Brain (organoid and tissue), 16 donors: ENCODE measurements at places on chromosomes 7 and 10.

DNA sequence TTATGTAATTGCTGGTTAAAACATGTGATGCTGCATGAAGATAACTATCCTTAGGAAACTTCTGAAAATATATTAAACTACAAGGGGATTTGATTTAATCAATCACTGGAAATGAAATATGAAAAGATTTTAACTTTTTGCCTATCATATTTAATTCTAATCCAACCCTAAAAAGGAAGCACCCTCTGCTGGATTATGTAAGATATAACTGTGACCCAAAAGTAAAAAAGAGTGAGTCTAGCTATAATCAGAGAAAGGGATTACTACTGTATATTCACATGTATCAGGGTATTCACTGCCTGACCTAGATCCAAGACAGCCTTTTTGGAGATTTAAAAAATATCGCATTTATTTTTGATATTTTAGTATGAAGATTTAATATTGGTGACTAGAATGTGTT lies 295.5 kb downstream of the MDFIC start:
- no peak for DNase-seq

DNA sequence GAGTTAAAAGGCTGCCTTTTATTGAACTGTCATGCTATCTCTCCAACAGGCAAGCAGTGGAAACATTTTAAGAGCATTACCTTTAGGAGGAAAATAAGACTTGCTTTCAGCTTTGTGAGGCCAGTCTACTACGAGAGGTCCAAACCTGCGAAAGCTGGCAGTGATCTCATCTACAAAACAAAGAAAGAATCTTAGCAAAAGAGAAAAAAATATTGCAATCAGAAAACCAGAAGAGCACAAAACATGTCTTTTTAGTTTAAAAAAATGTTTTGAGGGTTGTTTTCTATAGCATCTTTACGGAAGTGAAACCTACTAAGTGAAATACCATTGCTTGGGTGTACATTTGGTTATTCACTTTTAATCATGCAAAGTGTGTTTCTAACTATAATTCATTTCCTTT lies 147.9 kb downstream of the CPEB3 start:
- DNase-seq: no peak

GRCh38 chr7:40698214-40698920 lies 563.6 kb downstream of the SUGCT start:
- DNase-seq: no peak

DNA sequence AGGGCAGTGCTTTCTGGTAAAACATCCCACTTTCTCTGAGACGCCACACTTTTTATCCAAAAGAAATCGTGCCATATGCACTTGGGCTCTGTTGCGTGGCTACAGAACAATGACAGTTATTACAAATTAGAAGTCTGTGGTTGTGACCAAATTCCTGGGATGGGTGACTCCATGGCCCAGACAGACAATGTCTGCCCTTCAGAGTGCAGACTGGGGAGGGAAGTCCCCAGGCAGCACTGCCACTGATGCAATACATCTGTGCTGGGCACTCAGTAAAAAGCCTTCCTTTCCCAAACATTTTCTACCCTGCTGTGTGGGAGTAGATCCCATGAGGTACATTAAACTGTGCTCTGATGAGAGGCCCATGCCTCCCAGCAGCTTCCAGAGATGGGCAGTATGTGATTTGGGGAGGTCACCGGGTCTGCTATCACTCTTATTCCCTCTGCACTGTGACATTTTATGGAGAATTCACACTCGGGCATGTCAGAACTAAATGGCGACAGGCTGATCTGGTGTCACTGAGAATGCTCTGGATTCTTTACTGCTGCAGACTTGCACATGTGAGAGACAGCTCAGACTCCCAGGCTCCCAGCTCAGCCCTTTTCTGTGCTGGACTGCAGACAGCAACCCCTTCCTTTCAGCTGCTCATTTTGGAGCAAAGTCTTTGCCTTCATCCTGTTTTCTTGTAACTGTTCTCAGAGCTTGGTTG lies 243.5 kb upstream of the ZNF32 start:
- no peak for DNase-seq

DNA sequence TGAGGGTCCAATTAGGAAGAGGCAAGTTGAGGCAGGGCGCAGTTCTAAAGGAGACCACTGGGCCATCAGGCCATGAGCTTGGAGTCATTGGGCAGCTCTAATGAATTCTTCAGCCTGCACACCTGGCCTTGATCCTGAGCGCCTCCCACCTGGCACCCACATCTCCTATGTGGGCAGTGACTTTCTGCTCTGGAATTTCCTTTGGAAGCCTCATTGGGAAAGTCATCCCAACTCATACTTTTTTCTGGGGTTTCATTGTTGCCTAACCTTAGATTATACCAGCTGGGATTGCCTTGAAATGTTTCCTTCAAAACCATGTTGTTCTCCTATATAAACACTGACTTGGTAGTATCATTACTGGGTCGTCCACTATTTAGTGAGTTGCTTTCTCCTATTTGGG lies 54.1 kb downstream of the PLPP4 start:
- DNase-seq: no peak

DNA sequence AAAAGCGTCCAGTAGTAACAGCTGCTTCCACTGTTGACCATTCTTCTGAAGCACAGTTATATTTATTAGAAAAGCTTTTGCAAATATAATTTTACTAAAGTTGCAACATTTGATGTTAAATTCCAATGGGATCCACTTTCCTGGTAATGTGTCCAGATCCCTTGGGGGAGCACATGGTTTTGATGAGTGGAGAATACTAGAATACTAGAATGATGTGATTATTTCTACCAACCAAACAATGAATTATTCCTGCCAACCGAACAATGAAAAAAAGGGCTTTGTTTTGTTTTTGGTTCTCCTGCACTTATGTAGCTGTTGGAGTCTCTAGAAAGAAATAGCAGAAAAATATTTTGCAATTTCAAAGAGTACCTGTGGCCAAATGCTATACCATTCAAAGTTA lies 59.1 kb downstream of the BPGM start:
- no peak for DNase-seq

DNA sequence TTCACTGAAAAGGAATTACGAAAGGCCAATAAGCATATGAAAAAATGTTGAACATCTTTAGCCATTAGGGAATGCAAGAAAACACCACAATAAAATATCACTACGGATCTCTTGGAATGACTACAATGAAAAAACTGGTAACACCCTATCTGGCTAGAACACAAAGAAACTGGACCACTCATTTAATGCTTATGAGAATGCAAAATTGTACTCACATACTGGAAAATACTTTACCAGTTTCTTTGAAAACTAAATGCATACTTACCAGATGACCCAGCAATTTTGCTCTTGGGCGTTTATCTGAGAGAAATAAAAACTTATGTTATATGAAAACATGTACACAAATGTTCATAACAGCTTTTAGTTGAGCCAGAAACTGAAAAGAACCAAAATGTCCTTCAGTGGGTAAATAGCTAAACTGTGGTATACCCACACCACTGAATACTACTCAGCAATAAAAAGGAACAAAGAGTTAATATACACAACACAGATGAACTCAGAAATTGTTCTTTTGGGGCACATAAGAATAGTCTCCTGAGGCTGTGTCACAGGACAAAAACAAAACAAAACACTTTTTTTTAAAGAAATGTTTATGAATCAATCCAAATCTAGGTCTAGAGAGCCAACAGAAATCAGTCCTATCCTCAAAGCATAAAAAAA lies 23.5 kb downstream of the CNOT4 start:
- DNase-seq: no peak

DNA sequence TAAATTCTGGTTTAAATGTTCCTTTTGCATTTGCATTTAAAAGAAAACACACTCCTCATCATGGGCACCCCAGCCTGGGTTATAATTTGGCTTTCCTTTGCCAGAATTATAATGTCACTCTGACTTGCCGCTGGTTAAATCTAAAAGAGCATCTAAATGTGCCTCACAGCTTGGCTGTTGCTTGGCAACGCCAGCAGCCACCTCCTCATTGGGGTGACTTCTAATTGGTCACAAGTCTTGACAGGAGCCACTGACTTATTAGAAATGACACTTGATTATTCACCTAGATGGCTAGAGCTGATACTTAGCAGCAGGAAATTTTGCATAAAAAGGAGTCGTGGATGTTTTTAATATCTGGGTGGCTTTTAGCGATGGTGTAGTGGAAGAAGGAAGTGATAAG lies 114.3 kb downstream of the TBXAS1 start:
- DNase-seq: peak; percentile 87

GRCh38 chr7:156174428-156174827 lies 362.2 kb upstream of the SHH start:
- DNase-seq: no peak

DNA sequence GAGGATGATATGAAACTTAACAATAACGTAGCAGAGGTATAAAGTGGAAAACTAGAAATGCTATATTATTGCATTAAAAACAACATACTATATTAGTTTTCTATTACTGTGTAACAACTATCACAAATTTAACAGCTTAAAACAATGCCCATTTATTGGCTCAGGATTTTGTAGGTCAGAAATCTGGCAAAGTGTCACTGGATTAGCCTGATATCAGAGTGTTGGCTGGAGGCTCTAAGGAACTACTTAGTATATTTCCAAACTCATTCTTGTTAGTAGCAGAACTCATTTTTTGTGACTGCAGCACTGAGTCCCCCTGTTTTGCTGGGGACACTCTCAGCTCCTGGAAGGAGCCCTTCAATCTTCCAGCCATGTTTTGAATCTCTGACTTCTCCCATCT lies 306.8 kb downstream of the ETV1 start:
- no peak for DNase-seq

- DNase-seq: no peak
Measured at GRCh38 chr10:84159076-84159685, 14.4 kb upstream of the GPR15LG start.

GRCh38 chr7:132469264-132469663 lies 107.0 kb downstream of the PLXNA4 start:
- DNase-seq: no peak

DNA sequence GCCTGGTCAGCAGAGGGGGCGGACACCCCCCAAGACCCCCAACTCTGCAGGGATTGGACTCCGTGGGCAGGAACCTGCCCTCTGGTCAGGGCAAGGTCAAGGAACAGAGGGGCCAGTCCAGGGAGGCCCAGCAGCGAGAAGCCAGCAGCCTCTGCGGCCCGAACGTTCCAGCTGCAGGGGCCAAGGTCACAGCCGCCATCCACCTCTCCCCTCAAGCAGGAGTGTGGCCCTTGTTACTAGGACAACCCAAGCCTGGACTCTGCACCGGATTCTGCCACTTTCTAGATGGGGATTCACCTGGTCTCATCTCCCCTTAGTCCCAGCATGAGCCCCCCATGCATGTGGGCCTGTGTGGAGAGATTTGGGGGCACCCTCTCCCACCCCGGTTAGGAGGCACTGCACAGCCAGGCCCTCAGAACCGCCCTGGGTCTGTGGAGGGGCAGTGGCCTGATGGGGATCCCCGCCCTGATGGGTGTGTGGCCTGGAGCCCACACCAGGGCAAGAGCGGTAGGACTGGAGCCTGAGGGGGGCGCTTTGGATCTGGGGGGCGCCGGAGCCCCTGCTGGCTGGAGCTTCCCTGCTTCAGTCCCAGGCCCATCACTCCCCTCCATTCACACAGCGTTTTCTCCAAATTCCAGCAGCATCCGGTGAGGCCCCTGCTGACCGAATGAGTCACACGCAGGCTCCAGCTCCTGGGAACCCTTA lies 18.1 kb downstream of the ADGRA1 start:
- no peak for DNase-seq

GRCh38 chr10:62590306-62590705 lies 214.2 kb upstream of the ADO start:
- DNase-seq: no peak

DNA sequence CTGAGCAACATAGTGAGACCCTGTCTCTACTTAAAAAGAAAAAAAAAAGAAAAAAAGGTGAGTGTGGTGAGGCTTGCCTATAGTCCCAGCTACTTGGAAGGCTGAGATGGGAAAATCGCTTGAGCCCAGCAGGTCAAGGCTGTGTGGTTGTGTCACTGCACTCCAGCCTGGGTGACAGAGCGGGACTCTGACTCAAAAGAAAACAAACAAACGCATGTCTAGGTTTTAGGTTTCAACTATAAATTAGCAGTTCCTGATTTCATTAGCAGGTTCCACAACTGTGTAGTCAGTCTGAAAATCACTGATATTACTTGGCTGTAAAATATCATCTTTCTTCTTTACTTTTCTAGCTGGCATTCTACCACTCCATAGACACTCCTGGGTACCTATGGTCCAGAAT lies 155.7 kb upstream of the HGF start:
- DNase-seq: no peak

DNA sequence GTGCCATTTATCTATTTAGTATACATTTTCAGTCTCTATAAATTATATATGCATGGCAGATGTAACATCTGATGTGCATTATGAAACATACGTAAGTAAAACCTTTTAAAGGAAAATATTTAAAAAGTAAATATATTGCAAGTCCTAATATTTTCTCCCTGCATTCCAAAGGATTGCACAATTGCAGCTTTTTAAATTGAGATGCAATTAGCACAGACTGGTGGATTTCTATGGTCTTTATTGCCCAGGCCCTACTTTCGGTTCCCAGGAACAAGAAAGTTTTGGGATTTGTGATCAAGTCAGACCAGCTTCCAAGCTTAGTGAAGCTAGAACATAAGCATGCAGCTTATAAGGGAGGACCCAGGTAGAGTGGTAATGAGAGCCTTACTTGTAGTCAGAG lies 337.8 kb downstream of the NRG3 start:
- DNase-seq: no peak

DNA sequence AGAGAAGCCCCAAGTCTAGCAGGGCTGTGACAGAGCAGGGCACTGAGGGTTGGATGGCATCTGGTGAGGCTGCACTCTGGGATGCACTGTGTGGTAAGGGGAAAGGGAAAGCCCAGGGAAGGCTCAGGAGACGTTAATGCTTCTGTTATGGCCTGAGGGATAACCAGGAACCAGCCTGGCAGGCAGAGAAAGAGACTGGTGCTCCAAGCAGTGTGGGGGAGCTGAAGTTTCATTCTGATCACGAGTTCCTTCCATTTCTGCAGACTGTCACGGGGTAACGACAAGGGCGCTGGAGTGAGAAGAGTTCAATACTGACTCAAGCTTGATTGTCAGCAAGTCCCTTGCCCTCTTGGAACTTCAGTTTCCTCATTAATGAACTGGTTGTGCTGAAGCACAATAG lies 730.9 kb downstream of the GRID1 start:
- DNase-seq: peak; percentile 21

DNA sequence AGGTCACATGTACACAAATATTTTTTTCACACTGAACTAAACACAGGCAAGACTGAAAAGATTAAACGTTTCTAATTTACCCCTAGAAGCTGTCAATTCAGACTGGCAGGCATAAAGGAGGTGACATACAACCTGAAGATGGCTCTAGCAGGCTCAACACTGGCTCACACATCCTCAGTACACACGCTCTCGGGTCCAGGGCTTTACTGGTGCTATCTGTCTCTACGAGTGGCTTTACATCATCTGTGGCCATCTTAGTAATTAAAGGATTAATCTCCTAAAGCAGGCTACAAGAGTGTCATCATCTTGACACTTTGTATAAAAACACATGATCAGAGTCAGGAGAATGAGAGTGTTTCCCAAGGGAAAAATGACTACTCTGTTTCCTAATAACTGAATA lies 57.3 kb downstream of the COPG2 start:
- no peak for DNase-seq

- DNase-seq: no peak
Measured at GRCh38 chr10:123309731-123310130, 155.5 kb downstream of the BUB3 start.
